ENCODE measurements at places on chromosomes 4 and X. TPM values are rescaled to one million over a fixed set of nuclear protein-coding genes. Genes with fewer than 3 reads are reported as not detected.

DNA sequence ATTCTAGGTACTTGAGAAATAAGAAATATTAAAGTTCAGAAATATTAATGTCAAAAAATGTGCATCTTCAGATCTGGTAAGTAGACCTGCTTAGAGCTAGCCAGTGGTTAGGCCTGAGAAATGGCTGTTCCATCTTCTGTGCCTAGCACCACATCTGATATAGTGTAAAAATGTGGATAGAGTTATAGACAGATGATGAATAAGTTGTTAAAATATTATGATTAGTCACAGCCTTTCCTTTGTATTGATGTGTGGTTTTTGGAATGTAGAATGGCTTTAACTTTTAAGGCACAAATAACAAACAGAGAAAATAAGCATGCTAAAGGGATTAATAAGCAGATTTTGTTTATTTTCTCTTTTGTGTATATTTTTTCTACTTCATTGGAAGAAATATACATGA, 133.5 kb upstream of the NUDT6 start:
- DNase-seq = no peak

Gene PGRMC1
- total RNA-seq = 39.7 TPM

Gene RHOXF2B
- not detected for total RNA-seq

Gene CENPVL2
- total RNA-seq = not detected

GRCh38 chr4:180057891-180058671, 2185.1 kb upstream of the TENM3 start:
- DNase-seq = no peak

Gene TIMM17B
- 52.4 TPM for total RNA-seq

DNA sequence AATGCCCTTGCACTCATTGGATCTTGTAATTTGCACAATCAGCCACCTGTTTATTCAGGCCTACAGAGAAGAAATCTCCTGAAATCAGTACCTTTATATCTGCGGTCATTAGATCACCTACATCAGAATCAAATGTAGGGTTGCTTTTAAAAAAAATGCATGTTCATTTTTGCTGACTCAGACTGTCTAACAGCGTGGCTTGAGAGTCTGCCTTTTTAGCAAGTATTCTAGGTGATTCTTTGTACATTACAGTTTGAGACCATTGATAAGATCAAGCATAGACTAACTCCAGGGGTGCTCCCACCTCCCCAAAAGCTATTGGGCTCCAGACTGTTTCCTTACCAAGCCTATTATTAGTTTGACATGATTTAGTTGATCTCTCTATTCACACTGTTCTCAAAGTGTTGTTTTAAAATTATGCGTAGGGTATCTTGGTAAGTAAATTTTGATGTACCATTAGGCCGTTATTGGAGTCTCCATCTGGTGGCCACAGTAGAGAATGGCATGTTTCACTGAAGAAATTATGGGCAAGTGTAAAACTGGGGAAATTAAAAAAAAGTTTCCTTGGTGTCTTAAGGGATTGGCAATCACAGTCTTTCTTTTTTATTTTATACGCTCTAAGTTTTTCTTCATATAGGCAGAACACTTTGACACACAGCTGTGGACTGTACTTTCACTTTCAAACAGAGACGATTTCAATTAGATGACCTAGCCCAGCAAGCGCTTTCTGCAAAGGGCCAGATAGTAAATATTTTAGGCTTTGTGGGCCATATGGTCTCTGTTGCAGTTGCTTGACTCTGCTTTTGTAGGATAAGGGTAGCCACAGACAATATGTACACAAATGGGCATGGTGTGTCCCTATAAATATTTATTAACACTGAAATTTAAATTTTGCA, 33.7 kb upstream of the MSL3 start:
- no peak for DNase-seq

DNA sequence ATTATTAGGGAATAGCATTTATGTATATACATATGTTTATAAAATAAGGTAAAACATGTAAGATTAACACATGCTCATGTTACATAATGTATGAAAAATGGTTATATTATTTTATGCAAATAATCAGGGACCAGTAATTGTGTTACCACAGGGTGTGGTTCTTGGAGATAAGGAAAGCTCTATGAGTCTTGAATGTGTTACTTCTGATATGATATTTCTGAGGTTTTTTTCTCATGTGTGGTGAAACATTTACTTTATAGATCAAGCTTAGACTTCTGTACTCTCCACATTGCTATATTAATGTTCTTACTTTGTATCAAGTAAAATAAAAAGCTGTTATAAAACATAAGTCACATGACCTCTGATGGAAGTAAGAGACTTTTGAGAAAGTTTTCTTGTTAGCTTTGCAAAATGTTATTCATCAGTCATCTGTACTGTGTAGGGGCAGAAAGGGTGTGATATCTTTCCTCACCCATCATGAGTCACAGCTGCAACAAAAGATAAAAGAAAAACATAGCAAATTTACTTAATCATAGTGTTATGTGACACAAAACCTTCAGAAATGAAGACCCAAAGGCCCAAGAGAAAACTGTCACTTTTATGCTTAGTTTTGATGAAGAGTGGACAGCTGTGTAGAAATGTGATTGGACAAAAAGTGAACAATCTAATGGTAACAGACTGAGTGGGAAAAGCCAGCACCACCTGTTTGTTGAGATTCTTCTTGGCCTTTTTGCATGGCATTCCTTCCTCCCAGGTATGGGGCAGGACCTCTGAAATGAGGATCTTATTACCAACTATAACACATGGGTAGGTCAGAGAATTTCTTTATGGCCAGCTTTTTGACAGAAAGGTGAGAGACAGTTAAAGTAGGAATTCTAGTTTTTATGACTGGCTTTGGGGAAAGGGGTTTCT, 632.3 kb downstream of the PDHA2 start:
- DNase-seq = no peak

GRCh38 chr4:2341911-2342652, 76.4 kb downstream of the ZFYVE28 start:
- no peak for DNase-seq

Gene SPANXA1
- total RNA-seq = not detected

Gene HUWE1
- 130 TPM for total RNA-seq

DNA sequence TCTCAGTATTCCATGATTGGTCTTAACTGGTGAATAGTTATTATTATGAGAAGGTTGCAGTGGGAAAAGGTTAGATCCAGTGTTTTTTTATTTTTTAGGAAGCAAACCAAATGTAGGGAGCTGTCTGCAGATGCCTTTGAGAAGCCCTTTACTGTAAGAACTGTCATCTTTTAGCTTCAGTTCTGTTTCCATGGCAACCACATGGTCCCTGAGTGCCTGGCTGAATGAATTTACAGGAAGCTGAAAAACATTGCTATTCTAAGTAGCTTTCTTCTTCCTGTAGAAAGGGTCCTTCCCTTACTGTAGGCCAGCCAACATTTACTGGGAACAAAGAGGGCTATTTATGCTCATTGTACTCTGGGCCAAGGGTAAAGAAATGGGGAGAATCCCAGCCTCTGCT, 103.3 kb downstream of the DCLK2 start:
- no peak for DNase-seq

DNA sequence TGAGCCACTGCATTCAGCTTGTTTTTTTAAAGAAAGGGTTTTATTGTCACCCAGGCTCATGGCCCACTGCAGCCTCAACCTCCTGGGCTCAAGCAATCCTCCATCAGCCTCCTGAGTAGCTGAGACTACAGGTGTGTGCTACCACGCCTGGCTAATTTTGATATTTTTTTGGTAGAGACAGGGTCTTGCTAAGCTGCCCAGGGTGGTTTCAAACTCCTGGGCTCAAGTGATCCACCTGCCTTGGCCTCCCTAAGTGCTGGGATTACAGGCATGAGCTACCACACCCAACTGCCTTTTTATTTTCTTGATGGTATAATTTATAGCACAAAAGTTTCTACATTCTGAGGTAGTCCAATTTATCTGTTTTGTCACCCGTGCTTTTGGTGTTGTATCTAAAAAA, 38.9 kb downstream of the SAT1 start:
- no peak for DNase-seq

Gene CITED1
- 0.94 TPM for total RNA-seq

Gene EGFL6
- total RNA-seq = not detected

DNA sequence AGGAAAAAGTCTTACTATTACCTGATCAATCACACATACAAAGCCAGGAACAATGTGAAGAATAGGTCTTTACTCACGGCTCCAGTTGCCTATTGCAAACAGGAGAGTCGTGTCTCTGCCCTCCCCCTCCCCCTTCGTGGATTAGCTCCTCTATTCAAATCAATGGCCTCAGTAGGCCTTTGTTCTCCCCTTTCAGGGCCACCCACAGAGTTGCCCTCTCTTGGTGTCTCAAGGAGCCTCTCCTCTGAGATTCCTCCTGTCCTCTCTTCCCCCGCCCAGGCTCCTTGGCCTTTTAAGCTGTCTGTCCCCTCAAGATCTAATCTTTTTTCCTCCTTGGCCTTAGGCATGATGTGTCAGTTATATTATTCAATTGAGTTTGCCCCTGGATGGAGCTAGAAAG, 107.2 kb upstream of the NALF2 start:
- no peak for DNase-seq

GRCh38 chrX:71619986-71620385, 1.7 kb upstream of the CXCR3 start:
- no peak for DNase-seq

Gene XG
- total RNA-seq = 0.38 TPM

DNA sequence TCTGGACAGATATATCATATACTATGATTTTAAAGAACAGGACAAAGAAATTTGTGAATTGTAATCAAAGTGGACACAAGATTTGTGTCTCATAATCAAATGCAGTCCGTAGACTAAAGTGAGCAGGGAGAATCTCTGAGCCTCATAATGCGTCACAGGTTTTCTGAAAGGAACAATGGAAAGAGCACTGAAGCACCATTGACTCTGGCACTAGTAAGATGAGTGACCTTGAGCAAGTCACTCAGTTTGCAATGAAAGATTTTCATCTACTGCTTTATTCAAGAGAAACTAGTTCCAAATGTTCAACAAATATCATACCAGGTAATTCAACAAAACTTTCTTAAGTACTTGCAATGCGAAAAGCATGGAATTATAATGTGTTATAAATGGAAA, 315.3 kb downstream of the MAPK10 start:
- DNase-seq = no peak

DNA sequence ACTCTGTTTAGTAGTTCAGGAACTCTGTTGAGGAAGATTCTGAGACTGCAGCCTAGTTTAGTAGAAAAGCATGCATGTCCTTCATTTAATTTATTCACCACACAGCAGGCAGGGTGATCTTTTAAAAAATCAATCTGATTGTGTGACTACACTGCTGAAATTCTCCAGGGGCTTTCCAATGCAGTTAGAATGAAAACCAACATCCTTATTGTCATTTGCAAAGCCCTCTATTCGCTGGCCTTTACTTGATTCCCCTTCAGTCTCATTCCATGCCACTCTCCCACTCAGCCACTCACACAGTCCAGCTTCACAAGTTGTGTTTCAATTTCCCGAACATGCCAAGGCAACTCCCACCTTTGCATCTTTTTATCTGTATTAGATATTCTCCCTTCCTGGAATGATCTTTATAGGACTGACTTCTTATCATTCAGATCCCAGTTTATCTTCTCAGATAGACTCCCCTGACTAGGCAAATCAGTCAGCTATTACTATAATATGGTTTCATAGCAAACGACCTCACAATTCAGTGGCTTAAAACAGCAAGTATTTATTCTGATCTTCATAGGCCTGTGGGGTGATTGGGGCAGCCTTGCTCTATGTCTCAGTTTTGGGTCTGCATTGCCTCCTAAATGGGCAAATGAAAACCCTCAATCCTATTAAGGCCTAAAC, 21.3 kb upstream of the FTHL17 start:
- DNase-seq = no peak

Gene UGT2A1
- total RNA-seq = not detected

Gene KIF4A
- 0.29 TPM for total RNA-seq

Gene FGF13
- 2.4 TPM for total RNA-seq

- no peak for DNase-seq
These were observed 72.5 kb downstream of the EVC2 start for GRCh38 chr4:5635826-5636195.

Gene CSAG3
- total RNA-seq = not detected

Gene HMX1
- total RNA-seq = not detected

- peak; percentile 18 for DNase-seq
These were observed 163.1 kb downstream of the SMARCA1 start for GRCh38 chrX:129360175-129360574.

Gene PLXNB3
- 7.1 TPM for total RNA-seq

DNA sequence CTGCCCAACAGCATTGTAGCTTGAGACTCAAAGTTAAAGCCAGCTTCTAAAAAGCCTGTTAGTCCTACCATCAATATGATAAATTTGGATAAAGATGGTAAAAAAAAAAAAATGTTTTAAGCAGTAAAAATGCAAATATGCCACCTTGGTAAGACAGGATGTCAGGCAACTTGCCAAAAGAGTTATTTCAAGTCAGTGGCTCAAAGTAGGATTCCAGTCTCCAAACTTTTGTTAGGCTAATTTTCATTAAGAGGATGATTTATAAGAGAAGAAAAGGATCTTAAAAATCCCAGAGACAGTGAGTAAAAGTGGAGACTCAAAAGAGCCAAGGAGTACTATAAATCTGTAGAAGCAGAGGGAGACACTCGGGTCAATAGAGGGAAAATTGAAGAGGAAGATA, 47.5 kb downstream of the GASK1B start:
- no peak for DNase-seq

- DNase-seq = no peak
These were observed 16.5 kb upstream of the SHOX start for GRCh38 chrX:614136-614535.

Gene DSPP
- total RNA-seq = not detected

DNA sequence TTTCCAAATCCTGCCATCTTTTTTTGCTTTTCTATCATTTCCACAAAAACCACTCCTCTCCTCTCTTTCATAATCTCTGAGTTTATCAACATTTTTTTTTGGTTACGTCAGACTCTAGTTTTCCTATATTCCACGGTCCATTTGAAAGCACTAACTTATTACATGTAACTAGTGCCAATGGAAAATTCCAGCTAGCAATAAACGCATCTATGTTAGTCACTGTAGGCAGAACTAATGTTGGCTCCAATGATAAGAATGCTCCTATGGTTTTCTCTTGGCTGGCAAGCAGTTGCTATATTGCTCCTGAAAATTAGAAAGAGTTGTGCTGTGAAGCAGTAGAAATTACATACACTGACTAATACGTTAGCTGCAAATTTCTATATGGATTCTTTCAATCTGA, 634.6 kb upstream of the FTHL17 start:
- no peak for DNase-seq

Gene MAGT1
- total RNA-seq = 65.0 TPM

- DNase-seq = no peak
These were observed 100.3 kb upstream of the PDE5A start for GRCh38 chr4:119728692-119729593.

DNA sequence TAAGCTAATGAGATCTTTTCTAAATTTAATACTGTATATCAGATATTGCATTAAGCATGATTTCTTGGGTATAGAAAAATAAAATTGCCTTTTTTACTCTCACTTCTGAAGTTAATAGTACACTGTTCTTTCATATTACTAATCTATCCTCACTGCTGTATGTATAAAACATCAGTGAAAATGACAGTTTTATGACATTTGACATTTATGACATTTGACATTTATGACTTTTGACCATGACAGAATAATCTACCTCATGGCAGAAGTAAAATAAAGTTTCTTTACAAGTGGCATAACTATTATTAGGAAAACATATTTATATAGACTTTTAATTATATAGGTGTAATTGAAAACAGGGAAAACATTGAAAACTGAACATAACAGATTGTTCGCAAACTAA, 13.3 kb downstream of the GRID2 start:
- no peak for DNase-seq

Gene NAP1L2
- total RNA-seq = 6.9 TPM

Gene TLR8
- 1.4 TPM for total RNA-seq

All from left cardiac atrium (tissue), 4 donors.